CD4-positive, alpha-beta T cell treated with Interleukin-4 for 4 hours (primary cell): ENCODE measurements at places on chromosomes 5 and 9.
A peak's percentile ranks its signal among the peaks of the same experiment; 100 is the strongest.

DNA sequence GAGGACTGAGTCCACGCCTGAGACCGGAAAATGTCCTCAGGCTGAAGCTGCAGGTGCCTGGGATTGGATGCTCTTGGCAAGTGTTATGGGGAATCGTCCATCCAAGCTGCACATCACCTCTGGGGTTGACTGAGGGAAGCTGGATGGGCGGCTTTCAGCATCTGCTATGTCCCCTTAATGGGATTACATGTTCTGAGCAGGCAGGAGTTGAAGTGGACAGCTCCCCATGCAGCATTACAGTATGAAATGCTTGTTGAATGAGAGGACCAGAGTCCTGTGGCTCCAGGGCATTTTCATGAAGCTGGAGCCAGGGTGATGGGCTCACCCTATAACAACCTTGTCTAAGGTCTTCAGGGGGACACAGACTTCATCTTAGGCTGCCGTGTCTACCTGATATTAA, 270.9 kb downstream of the HSPA4 start:
- DNase-seq = no peak

GRCh38 chr9:127295005-127295404, 30.4 kb downstream of the GARNL3 start:
- DNase-seq = no peak

GRCh38 chr9:118991366-118992285, 377.6 kb downstream of the BRINP1 start:
- DNase-seq = no peak

DNA sequence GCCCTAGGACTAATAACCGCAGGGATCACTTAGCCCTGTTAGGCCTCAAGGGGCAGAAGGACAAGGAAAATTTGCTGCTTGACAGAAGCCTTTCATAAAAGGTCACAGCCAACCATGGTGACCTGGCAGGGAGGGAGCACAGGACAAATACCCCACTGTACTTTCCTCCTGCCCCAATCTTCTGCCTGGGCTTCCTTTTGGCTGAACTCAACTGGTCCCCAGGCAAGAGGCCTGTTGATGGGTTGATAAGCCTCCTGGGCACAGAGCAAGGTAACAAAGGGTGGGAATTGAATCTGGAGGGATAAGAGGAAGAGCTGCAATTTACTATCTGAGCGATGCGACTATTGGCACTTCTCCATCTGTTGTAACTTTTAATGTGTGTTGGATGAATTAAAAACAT, 392.9 kb downstream of the RASEF start:
- DNase-seq = no peak

GRCh38 chr5:159040181-159040580, 59.5 kb downstream of the EBF1 start:
- DNase-seq = no peak

GRCh38 chr5:58708456-58708855, 125.6 kb downstream of the RAB3C start:
- DNase-seq = no peak

DNA sequence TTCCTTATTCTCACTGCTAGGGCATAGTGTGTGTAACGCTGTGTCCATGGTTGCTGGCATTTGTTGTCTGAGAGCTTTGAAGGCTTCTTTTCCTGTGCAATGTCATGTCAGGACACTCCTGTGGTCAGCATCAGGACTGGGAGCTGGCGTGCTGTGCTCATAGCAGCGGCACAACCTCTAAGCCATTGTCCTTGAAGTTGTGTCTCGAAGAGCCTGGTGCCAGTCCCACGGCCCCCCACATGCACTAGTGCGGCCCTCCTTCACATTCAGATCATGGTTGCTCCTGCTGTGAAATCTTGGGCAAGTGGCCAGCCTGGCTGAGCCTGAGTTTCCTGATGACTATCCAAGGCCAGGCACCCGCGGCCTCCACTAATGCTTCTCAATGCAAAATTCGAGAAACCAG, 32.4 kb downstream of the PDZD2 start:
- DNase-seq = no peak

- no peak for DNase-seq
These were observed 80.0 kb upstream of the ASS1 start for GRCh38 chr9:130364619-130365322.

DNA sequence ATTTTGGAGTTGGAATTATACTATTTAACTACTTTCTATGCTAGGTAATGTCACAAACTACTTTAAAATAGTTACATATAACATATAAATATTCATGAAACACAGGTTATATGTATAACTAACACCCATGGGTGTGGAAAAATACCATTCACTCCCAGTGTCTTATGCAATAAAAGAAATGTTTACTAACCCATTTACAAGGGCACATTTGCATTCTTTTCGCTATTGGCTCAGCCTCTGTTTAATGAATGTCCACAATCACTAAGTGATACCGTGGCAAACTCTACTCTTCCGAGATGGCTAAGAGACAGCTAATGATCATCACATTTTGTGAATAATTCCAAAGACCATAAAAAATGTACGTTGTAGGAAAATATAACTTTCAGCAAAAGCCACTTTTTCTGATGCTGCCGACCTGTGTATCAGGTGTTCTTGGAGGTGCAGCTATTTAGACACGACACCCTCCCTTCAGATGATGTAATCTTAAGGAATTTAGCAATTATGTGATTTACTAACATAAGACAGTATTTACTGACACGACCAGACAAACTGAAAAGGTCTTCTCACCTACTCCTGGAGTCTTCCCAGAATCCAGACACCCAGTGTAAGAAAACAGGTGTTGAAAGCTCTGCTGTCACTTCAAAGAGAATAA, 121.7 kb upstream of the FAM120A start:
- DNase-seq = no peak

- no peak for DNase-seq
These were observed 18.3 kb upstream of the OSMR start for GRCh38 chr5:38827525-38827924.

DNA sequence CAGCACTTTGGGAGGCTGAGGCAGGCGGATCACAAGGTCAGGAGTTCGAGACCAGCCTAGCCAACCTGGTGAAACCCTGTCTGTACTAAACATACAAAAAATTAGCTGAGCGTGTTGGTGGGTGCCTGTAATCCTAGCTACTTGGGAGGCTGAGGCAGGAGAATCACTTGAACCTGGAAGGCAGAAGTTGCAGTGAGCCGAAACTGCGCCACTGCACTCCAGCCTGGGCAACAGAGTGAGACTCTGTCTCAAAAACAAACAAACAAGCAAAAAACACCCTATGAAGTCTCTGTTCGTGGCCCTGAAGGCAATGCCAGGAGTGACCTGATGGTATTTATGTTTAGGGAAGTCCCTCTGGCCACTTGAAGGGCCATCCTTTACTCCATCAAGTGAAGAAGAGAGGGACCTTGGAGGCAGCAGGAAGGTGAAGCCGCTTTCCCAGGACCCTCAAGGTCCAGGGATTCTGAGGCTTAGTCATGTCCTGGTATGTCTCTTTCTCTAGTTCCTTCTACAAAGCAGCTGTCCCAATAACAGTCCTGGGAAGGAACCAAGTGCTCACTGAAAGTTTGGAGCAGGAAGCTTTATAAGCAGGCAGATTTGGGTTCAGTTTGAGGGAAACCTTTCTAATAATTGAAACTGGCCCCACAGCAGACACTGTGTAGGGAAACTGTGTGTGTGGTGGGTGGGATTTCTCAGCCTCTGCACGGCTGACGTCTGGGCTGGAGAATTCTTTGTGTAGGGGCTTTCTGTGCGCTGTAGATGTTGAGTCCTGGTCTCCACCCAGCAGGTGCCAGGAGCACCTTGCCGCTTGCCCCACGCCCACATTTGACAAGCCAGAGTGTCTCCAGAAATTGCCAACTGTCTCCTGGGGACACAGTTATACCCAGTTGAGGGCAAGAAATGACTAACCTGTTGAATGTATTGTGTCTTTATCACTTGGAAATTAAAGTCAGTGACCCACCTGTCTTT, 12.5 kb downstream of the PHF2 start:
- no peak for DNase-seq

- DNase-seq = no peak
These were observed 85.3 kb upstream of the SIMC1 start for GRCh38 chr5:176152930-176153311.

DNA sequence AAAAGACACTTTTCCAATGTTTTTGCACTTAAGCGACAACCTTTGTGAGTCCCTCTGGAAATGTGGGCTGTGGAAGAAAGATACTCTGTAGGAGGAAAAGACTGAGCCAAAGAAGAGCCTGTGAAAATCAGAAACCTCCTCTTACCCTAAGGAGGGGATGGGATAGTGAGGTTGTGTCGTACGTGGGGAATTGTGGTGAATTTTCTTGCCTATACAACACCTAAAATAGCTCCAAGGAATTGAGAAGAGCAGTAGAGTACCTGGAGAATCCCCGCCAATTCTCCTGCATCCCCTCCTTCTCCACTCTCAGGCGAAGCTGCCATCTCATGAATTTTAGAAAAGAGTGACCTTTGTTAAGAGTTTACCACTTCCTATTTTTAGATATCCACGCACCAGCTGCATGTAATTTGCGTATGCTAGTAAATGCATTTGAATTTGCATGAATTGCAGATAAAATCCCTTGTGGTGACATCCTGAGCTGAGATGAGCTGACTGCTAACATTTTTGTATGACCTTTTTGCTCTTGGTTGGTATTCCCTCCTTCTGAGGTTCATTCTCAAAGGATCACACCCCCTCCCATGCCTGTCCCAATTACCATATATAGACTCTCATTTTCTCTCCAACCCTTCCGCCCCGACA, 147.2 kb downstream of the PCSK5 start:
- no peak for DNase-seq

- no peak for DNase-seq
These were observed 280.2 kb upstream of the CLINT1 start for GRCh38 chr5:158139161-158139560.

DNA sequence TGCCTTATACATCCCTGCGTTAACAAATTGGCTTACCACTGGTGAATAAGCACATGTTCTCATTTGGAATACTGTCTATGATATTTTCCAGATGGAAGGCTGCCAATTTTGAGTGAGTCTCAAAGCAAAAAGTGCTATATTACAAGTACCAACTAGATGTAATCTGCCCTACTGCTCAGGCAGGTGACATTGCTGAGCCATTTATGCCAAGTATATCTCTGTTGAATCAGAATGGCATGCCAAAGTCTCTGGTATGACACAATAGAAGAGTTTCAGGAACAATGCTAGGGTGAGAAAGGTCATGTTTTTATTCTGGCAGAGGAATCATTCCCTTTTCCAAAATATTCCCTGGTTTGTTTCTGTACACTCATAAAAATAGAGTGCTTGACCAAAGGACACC, 356.5 kb downstream of the CDH9 start:
- no peak for DNase-seq

- no peak for DNase-seq
These were observed 140.8 kb upstream of the ZNF462 start for GRCh38 chr9:106722051-106722753.

GRCh38 chr5:120139039-120139438, 325.1 kb upstream of the PRR16 start:
- DNase-seq = peak; percentile 2

GRCh38 chr9:88528080-88528790, 6.7 kb upstream of the NXNL2 start:
- no peak for DNase-seq

DNA sequence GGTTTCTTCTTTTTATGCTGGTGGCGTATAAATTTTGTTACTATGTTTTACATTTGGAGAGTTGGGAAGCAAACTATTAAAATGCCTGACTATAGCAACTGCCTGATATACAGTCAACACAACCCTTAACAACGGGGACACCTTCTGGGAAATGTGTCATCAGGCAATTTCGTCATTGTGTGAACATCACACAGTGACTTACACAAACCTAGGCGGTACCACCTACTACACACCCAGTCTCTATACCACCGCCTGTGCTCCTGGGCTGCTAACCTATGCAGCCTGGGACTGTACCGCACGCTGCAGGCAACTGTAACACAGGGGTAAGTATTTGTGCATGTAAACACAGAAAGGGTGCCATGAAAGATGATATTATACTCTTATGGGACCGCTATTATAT, 1.3 kb upstream of the CDHR2 start:
- peak; percentile 76 for DNase-seq

DNA sequence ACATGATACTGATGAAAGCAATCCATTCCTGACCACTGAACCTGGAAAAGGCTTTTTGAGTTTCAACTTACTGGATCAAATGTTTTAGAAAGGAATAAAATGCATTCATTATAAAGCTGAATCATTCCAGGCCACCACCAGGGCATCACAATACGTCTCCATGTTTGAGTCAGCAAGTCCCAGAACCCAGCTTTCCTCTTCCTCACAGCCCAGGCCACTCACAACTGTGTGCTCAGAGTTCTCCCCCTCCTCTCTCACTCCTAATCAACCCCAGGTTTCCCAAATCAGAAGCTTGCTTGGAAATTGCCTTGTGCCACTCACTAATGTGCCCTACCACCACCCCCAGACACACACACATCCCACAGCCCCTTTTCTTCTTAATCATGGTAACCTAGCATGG, 91.7 kb downstream of the GNA14 start:
- DNase-seq = no peak

DNA sequence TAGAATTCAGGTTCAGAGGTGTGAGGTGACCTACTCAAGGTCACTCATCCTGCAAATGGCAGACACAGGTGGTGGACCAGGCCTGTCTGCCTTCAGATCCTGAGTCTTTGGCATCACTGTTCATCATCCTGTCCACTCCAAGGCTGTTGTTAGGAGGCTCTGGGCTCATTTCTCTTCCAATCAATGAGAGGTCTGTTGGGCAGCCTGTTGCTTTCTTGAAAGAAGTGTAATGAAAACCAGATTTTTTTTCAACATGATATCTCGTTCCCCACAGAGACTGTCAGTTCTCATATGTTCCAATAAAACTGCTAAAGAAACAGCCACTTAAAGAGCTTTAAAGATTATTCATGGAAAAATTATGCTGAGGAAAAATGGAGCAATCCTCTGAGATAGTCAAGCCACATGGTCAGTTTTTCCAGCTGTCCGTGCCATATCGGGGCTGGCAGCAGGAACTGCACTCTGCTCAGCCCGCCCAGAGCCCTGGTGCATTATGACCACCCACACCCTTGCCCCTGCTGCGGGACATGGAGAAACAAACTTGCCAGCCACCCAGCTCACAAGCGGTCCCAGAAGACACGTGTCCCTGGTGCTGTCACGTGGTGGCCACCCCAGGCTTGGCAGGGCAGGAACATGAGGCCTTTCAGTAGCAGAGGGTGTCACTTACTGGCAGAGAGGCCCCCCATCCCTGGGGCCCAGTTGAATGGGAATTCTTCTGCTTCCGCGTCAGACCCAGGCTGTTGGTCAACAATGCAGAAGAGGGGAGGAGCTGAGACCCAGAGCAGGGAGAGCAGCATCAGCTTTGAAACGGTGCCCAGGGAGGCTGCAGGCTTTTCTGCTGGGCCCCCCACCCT, 63.7 kb upstream of the ANGPTL2 start:
- no peak for DNase-seq

DNA sequence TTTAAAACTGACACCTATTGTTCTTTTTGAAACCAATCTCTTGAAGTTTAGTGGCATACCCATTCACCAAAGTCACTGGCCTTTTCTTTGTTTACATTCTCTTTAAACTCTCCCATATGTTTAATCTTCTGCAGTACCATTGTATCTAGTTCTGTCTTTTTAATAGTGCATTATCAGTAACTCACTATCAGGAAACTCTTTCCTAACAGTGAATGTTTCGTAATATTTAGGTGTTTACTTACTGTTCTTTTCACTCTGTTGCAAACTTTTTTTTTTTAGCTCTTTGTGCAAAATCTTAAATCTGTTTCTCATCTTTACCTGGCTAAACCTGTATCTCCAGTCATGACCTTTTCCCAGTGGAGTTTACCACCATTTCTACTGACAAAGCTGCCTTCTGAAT, 17.2 kb downstream of the SMAD5 start:
- DNase-seq = no peak

- DNase-seq = no peak
These were observed 209.5 kb downstream of the ARHGAP26 start for GRCh38 chr5:142979636-142980035.
